Thymus (tissue), 14 donors: ENCODE measurements at places on chromosomes 1 and 21. TPM values are rescaled to one million over a fixed set of nuclear protein-coding genes. Genes with fewer than 3 reads are reported as not detected.

CFHR2 gene
- 0.09 TPM for total RNA-seq

TRIM17 gene
- 0.09 TPM for total RNA-seq

TFAP2E gene
- total RNA-seq = 0.52 TPM

FAM229A gene
- 1.6 TPM for total RNA-seq

DNALI1 gene
- total RNA-seq = 1.3 TPM

LAMC1 gene
- total RNA-seq = 20.5 TPM

SPRR1B gene
- total RNA-seq = 1.2 TPM

- no peaks in the 10 kb centered on the region for H3K27me3 ChIP-seq
- peaks cover 9% of the 10 kb centered on the region for H3K36me3 ChIP-seq
- H3K4me1 ChIP-seq = no peaks in the 10 kb centered on the region
- no peak overlapping the region for H3K4me3 ChIP-seq
- DNase-seq = no peak
- no peak overlapping the region for H3K27ac ChIP-seq
Measured at GRCh38 chr1:25866288-25866687, 7.0 kb upstream of the AUNIP start.

DNA sequence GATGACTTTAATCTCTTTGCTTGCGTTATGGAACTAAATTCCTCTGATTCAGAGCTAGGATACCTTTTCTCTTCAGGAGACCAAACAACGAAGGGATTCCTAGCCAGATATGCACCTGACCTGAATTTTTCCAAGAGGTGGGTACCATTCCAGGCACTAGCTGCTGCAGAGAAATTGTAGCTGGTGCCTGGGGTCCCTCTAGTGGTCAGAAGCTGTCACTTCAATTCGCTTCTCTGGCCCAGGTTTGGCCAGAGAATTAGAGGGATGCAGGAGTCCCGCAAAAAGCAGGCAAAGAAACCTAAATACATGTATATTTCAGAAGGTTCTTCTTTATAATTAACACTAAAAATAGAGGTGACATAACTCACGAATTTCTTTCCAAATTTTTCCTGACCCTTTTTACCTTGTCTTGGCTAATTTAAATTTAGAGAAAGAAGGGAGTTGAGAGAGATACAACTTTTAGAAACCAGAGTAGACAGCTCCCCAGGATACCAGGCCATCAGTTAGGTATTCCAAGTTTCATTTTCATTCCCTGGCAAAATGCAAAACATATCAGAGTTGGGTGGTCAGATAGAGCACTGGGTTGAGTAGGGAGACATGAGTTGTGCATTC lies 9.6 kb downstream of the ACKR1 start:
- no peak overlapping the region for H3K4me3 ChIP-seq
- no peaks in the 10 kb centered on the region for H3K4me1 ChIP-seq
- H3K27ac ChIP-seq = no peak overlapping the region
- peaks cover 13% of the 10 kb centered on the region for H3K27me3 ChIP-seq
- H3K36me3 ChIP-seq = no peaks in the 10 kb centered on the region

- no peak overlapping the region for H3K4me3 ChIP-seq
- peak overlapping the region; percentile 31 for H3K27ac ChIP-seq
- no peaks in the 10 kb centered on the region for H3K4me1 ChIP-seq
- H3K27me3 ChIP-seq = no peaks in the 10 kb centered on the region
- no peak for DNase-seq
Measured at GRCh38 chr21:43741423-43742096, 22.6 kb downstream of the PDXK start.

DNA sequence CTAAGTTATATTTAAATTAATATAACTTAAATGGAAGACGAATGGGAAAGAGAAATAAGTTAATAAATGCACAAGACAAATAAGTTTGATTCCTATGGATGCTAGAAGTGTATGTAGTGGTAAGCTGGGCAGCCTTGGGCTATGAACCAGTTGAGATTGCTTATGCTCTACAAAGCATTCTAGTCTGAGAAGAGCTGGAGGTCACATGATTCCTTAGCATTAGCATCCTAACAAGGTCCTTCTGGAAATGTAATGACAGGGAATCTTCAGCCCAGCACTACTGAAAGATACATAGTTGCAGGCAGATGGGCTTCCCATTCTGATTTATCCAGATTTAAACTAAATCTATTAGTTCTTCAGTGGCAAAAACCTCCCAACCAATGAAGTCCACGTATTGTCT lies 102.3 kb upstream of the ESRRG start:
- H3K36me3 ChIP-seq = no peaks in the 10 kb centered on the region
- no peak overlapping the region for H3K4me3 ChIP-seq
- no peak overlapping the region for H3K27ac ChIP-seq

- H3K4me3 ChIP-seq = no peak overlapping the region
- H3K36me3 ChIP-seq = no peaks in the 10 kb centered on the region
- no peaks in the 10 kb centered on the region for H3K27me3 ChIP-seq
- no peak for DNase-seq
- H3K27ac ChIP-seq = peak overlapping the region; percentile 25
Measured at GRCh38 chr1:119673171-119673940, 25.3 kb upstream of the ZNF697 start.

DNA sequence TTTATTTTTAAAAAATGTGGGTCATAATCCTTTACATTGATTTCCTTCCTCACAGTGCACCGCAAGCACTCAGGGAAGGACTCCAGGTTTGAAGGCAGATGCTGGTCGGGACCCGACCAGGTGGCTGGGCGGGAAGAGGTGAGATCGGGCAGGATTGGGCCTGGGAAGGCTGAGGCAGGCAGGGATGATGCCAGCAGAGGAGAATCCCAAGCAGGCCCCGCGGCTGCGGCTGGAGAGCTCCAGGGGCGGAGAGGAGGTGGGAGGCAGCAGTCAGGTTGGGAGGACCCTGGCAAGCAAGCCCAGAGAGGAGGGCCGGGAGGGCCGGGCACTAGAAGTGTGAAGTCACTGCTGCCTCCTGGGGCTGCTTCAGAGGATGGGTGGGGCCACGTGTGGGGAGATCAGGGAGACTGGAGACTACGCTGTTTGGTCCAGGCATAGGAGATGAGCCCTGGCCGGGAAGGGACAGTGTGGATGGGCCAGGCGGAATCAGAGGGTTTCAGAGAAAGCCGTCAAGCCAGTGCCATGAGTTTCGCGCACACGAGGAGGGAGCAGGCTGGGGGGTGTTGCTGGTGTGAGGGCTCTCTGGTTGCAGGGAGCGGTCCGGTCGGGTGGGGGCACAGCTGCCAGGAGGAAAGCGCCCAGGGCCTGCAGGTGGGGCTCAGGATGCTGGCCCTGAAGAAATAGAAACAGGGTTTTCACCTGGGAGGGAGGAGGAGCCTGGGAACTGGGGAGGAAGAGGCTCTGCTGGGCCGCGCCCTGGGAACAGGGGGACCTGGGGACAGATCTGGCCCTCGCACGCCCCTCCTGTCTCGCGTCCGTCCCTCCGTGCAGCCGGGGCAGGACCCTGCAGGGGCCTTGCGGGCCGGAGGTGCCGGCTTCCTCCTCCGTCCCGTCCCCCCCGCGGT lies 888 bp upstream of the COL18A1 start:
- DNase-seq = no peak
- H3K4me3 ChIP-seq = no peak overlapping the region
- no peak overlapping the region for H3K27ac ChIP-seq
- H3K36me3 ChIP-seq = no peaks in the 10 kb centered on the region

GRCh38 chr1:156583821-156584622 lies 4.5 kb downstream of the TTC24 start:
- H3K4me1 ChIP-seq = peaks cover 52% of the 10 kb centered on the region
- peaks cover 29% of the 10 kb centered on the region for H3K36me3 ChIP-seq
- H3K27ac ChIP-seq = peak overlapping the region; percentile 62
- H3K27me3 ChIP-seq = no peaks in the 10 kb centered on the region

GRCh38 chr1:43285269-43285990 lies at the start of gene C1orf210:
C1orf210 (minus strand) TSS chr1:43285581; CDS start chr1:43283270, 2,311 bp downstream.
- H3K27me3 ChIP-seq = no peaks in the 10 kb centered on the region
- H3K4me3 ChIP-seq = no peak within 1 kb of the TSS
- no peak within 1 kb of the TSS for H3K27ac ChIP-seq
- DNase-seq = no peak

DNA sequence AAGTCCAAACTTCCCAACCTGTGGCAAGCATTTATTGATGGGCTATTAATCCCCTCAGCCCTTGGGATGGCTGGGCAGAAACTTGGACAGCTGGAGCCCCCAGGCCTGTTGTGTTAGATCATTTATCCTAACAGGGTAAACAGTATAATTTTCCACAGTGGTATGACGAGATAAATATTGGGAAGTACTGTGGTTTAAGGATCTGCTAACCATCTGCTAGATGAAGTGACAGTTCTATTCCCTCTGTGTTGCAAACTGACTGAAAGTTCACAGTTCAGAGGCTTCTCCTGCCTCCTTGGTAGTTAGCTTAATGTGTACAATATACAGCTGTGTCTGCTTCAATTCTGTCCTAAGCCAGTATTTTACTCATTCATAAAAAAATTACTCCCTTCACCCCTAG lies 127.5 kb upstream of the CHODL start:
- no peaks in the 10 kb centered on the region for H3K36me3 ChIP-seq
- DNase-seq = no peak
- H3K4me1 ChIP-seq = no peaks in the 10 kb centered on the region
- H3K4me3 ChIP-seq = no peak overlapping the region
- no peaks in the 10 kb centered on the region for H3K27me3 ChIP-seq
- H3K27ac ChIP-seq = no peak overlapping the region

- H3K4me1 ChIP-seq = no peaks in the 10 kb centered on the region
- DNase-seq = no peak
- H3K4me3 ChIP-seq = no peak overlapping the region
- H3K27ac ChIP-seq = no peak overlapping the region
- H3K36me3 ChIP-seq = peaks cover 3% of the 10 kb centered on the region
Measured at GRCh38 chr1:241902391-241903065, 54.5 kb downstream of the EXO1 start.

DNA sequence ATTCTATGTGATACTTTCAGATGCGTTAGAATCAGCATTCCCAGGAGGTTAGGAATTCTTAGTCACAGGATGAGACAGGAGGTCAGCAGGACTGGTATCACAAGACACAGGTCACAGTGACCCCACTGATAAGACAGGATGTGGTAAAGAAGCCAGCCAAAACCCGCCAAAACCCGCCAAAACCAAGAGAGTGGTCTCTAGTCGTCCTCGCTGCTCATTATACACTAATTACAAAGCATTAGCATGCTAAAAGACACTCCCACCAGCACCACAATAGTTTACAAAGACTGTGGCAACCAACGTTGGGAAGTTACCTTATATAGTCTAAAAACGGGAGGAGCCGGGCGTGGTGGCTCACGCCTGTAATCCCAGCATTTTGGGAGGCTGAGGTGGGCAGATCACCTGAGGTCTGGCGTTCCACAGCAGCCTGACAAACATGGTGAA lies 13.9 kb upstream of the ACTA1 start:
- no peaks in the 10 kb centered on the region for H3K27me3 ChIP-seq
- H3K36me3 ChIP-seq = peaks cover 50% of the 10 kb centered on the region
- no peak overlapping the region for H3K4me3 ChIP-seq
- H3K4me1 ChIP-seq = no peaks in the 10 kb centered on the region
- H3K27ac ChIP-seq = no peak overlapping the region
- no peak for DNase-seq

GRCh38 chr1:40981691-40982448 lies 2.4 kb downstream of the CTPS1 start:
- H3K4me1 ChIP-seq = peaks cover 15% of the 10 kb centered on the region
- H3K36me3 ChIP-seq = peaks cover 40% of the 10 kb centered on the region
- no peak for DNase-seq
- H3K27me3 ChIP-seq = no peaks in the 10 kb centered on the region
- no peak overlapping the region for H3K4me3 ChIP-seq

DNA sequence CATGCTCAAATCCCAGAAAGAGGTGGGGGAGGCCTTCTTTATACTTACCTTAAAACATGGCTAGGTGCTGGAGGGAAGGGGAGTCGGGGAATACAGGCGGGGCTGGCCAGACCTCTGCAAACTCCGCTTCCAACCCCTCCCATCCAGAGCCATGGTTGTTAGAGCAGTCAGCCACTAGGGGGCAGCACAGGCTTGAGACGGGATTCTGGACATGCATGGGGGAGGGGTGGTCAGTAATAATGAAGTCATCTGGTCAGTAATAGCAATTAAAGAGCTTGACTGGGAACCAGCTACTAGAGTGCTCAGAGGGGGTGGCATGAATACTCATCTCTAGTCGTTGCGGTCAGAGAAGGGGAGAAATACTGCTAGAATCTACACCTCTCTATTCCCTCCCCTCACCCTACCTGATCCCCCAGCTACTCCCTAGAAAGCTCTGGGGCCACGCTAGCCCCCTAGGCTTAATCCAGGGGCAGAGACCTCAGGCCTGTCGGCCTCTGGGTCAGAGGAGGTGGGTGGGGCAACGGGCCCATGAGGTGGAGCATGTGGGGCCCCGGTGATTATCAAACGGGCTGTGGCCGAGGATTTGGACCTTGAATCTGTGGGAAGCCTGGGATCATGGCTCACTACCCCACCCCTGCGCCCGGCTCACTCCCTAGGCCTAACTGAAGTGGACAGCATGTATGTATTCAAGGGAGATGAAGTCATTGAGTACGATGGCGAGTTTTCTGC lies 2.9 kb downstream of the CASQ1 start:
- peak; percentile 57 for DNase-seq
- H3K27me3 ChIP-seq = no peaks in the 10 kb centered on the region
- H3K4me1 ChIP-seq = peaks cover 3% of the 10 kb centered on the region
- no peak overlapping the region for H3K4me3 ChIP-seq
- H3K27ac ChIP-seq = no peak overlapping the region

DNA sequence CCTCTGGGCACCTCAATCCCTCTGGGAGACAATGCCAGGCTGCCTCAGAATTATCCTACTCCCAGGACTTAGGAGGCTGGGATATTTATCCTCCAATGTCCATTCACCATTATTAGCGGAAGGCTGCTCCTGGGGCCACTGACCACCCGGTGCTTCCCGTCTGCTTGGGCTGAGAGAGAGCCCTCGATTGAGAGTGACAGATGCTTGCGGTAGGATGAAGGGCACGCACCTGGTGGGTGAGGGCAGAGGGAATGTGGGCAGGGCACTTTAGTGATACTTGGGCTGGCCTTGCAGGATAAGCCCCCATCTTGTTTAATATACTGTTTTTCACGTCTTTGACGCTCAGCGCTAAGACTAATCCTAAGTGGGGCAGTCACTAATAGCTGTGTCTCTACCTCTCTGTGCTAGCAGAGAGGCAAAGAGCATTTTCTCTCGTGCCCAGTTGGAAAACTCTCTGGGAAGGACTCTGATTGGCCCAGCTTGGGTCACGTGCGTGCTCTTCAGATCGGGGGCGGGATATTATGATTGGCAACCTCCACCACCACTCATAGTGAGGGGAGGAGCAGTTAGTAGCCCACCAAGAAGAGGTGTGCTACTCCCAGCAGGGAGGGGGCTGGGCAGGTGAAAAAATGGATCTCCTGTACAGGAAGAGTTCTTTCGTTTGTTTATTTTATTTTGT lies 10.6 kb upstream of the PARS2 start:
- H3K27me3 ChIP-seq = no peaks in the 10 kb centered on the region
- no peak for DNase-seq
- H3K36me3 ChIP-seq = no peaks in the 10 kb centered on the region
- H3K4me3 ChIP-seq = no peak overlapping the region
- no peak overlapping the region for H3K27ac ChIP-seq
- H3K4me1 ChIP-seq = no peaks in the 10 kb centered on the region
